Progenitor cell of endocrine pancreas (in vitro differentiated cells): ENCODE measurements at places on chromosomes 5 and 9.

DNA sequence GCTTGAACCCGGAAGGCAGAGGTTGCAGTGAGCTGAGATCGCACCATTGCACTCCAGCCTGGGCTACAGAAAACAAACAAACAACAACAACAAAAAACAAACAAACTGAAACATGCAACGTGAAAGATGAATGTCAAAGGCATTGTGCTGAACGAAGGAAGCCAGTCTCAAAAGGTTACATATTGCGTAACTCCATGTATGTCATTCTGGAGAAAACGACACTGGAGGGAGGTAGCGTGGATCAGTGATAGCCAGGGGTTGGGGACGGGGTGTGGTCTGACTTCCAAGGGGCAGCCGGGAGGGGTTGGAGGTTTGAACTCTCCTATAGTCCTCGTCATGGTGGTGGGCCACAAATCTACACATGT, 12.1 kb upstream of the WDR5 start:
- no peak for DNase-seq

- DNase-seq, result no peak
Measured at GRCh38 chr9:32500768-32501167, 25.2 kb downstream of the RIGI start.

GRCh38 chr5:7770436-7770835, 80.5 kb downstream of the CFAP90 start:
- no peak for DNase-seq

- no peak for DNase-seq
Measured at GRCh38 chr5:133122711-133123110, 70.9 kb downstream of the HSPA4 start.

GRCh38 chr5:169697511-169697890, 60.4 kb downstream of the DOCK2 start:
- no peak for DNase-seq

DNA sequence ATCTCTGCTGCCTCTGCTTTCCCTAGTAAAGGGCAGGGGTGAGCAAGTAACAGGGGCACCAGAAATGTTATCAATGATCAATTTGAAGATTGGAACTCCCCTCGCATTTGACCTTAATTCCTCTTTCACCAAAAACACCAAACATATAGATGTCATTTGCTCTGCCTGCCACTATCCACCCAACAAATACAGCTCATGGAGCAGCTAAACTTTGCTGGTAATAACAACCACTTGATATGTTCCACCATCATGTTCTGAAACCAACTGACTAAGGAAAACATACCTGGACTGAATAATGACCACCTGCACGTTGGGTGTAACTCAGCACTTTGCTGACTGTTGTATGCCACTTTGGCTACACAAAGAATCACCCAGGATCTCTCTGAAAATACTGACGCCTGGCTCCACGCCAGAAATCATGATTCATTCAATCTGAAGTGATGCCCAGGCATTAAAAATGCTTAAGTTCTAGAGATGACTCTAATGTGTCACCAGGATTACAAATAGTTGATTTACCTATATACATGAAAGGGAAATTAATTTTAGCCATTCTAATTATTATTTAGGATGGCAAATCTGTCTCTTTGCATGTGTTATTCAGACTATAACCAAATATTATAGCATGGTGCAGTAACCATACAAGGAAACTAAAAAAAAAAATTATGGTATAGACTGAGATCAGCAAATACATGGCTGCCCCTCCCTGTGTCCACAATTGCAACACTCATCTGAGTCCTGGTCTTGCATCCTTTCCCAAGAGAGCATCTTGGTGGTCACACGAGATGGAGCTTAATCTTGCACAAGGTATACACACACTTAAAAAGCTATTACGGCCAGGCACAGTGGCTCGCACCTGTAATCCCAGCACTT, 43.1 kb upstream of the TTC39B start:
- no peak for DNase-seq

- DNase-seq, result no peak
Measured at GRCh38 chr5:51661646-51662265, 278.5 kb downstream of the ISL1 start.

DNA sequence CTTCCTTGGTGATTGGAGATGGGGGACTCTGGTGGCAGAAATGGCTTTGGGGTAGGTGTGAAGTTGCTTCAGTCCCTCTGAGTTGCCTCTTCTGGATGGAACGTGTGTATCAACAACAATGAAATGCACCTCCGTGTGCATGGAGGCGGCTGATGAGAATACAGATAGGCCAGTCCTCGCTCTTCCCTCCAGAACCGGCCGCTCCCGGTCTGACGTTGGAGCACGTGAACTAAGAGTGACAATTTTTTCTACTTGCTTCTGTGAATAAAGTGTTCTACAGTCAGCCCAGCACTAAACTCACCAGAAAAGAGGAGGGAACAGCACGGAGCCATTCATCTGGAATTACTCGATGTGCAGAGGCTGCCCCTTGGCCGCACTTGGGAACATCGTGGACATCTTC, 90.7 kb downstream of the ANKRD33B start:
- DNase-seq, result no peak

GRCh38 chr5:67917561-67917960, 298.0 kb upstream of the PIK3R1 start:
- DNase-seq, result no peak
